ENCODE measurements at places on chromosomes 1 and 21. TPM values are rescaled to one million over a fixed set of nuclear protein-coding genes. Genes with fewer than 3 reads are reported as not detected.

DNA sequence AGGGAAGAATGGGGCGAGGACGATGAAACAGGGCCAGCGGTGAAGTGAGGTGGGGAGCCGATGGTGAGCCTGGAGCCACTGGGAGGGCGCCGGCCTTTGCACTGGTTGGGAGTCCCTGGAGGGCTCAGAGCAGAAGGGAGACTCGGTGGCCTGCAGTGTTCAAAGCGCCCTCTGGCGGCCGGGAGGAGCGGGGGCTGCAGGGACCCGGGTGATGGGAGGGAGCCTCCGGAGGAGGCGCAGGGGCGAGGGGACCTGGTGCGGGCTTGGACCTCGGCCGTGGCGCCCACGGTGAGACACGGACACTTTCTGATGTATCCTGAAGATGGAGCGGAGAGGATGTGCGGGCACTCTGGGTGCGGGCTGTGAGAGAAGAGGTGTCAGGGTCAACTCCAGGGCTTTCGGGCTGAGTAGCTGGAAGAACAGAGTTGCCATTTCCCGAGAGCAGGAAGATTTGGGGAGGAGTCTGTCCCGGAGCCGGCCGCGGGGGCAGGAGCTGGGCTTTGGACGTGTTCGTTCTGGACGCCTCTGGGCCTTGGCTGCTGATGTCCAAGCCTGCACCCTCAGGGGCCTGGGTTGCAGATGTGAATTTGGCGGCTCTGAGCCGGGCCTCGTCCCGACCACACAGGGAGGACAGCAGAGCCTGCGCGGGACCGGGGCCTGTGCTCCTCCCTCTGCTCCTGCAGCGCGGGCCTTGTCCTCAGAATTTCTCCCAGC lies 29.7 kb downstream of the HEYL start:
- DNase-seq: peak; percentile 24
- no peaks in the 10 kb centered on the region for H3K27me3 ChIP-seq
- H3K27ac ChIP-seq: peak overlapping the region; percentile 53

GRCh38 chr1:9780554-9781110 lies 43.1 kb downstream of the CLSTN1 start:
- H3K4me3 ChIP-seq: no peak overlapping the region
- DNase-seq: no peak
- no peak overlapping the region for H3K27ac ChIP-seq
- no peaks in the 10 kb centered on the region for H3K4me1 ChIP-seq
- no peaks in the 10 kb centered on the region for H3K36me3 ChIP-seq

DNA sequence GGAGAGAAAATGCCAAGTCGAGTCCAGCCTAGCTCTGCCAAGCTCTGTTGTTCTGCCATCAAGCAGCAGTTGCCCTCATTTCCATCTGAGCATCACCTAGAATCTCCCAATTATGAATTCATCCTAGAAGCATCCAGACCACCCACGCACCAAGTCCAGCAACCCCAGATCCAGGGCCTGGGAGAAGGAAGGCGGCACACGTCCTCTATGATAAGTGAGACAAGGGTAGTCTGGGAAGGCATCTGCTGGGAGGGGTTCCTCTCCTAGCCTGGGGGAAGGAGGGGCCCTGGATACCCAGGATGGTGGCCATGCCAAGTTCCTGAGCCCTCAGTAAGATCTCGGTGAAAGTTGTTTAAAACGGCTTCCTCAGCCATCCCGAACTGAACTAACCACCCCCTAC lies 70.7 kb downstream of the VWA5B1 start:
- no peaks in the 10 kb centered on the region for H3K36me3 ChIP-seq
- no peaks in the 10 kb centered on the region for H3K27me3 ChIP-seq
- no peak overlapping the region for H3K4me3 ChIP-seq
- no peak for DNase-seq
- H3K4me1 ChIP-seq: no peaks in the 10 kb centered on the region
- H3K27ac ChIP-seq: no peak overlapping the region

- no peak overlapping the region for H3K27ac ChIP-seq
- H3K4me3 ChIP-seq: no peak overlapping the region
- DNase-seq: no peak
- H3K36me3 ChIP-seq: no peaks in the 10 kb centered on the region
- no peaks in the 10 kb centered on the region for H3K4me1 ChIP-seq
- no peaks in the 10 kb centered on the region for H3K27me3 ChIP-seq
Observed at GRCh38 chr1:29921741-29922140, 685.4 kb downstream of the PTPRU start.

DNA sequence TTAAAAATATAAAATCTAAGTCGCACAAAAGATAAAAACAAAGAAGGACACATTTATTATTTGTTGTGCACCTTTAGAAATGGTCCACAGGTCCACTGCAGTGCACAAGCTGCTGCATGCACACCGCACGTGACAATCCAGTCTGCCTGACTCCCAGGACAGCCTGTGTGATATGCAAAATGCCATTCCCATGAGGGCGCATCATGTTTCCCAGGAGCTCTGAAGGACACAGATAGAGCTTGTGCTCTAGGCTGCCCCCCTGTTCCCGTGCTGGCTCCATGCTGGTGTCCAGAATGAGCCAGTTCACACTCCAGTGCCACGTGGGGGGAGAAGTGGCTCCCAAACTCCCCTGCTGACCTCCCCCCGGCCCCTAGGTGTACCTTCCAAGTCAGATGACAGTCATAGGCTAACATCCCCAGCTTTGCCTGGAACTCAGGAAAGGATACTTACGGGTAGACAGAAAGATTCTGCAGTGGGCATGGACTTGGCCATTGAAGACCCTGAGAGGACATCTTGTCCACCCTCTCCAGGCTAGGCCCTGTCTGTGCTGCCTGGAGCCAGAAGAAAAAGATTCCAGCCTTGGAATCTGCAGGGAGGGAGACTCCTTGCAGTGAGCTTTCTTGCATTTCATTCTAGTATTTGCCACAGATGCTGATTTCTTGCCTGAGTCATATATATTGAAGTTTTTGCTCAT lies 26.3 kb downstream of the RAB7B start:
- no peaks in the 10 kb centered on the region for H3K27me3 ChIP-seq
- no peak overlapping the region for H3K27ac ChIP-seq
- H3K36me3 ChIP-seq: no peaks in the 10 kb centered on the region
- no peak overlapping the region for H3K4me3 ChIP-seq
- no peak for DNase-seq

DNA sequence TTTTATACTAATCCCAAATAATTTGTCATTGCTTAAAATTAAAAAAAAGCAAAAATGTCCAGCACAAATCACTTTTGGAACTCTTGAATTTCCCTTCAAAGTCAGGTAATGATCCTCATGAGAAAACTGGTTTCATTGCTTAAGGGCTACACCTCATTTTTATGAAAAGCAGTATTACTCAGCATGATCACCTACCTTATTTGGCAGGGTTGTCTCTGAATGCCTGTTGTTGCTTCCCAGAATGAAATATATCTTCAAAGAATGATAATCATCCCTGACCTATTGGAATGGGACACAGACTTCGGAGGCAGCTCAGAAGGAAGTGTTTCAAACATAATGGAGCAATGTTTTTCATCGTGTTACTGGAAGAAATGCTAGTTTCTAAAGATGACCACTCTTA lies 29.7 kb downstream of the C1orf21 start:
- H3K27me3 ChIP-seq: no peaks in the 10 kb centered on the region
- no peaks in the 10 kb centered on the region for H3K4me1 ChIP-seq
- H3K27ac ChIP-seq: no peak overlapping the region
- H3K4me3 ChIP-seq: no peak overlapping the region

- H3K4me1 ChIP-seq: no peaks in the 10 kb centered on the region
- H3K27me3 ChIP-seq: no peaks in the 10 kb centered on the region
- DNase-seq: peak; percentile 53
Observed at GRCh38 chr1:25520446-25521061, 22.9 kb upstream of the LDLRAP1 start.

- no peaks in the 10 kb centered on the region for H3K36me3 ChIP-seq
- H3K27ac ChIP-seq: no peak overlapping the region
- DNase-seq: no peak
- no peak overlapping the region for H3K4me3 ChIP-seq
- H3K27me3 ChIP-seq: no peaks in the 10 kb centered on the region
- no peaks in the 10 kb centered on the region for H3K4me1 ChIP-seq
Observed at GRCh38 chr1:158978730-158979129, 31.0 kb upstream of the IFI16 start.

The CAPN8 gene
- total RNA-seq: not detected

- H3K4me1 ChIP-seq: no peaks in the 10 kb centered on the region
- no peak overlapping the region for H3K4me3 ChIP-seq
- no peaks in the 10 kb centered on the region for H3K36me3 ChIP-seq
- DNase-seq: no peak
- no peaks in the 10 kb centered on the region for H3K27me3 ChIP-seq
Observed at GRCh38 chr1:190880352-190880751, 402.7 kb upstream of the BRINP3 start.

GRCh38 chr1:7962636-7963377 lies 1.3 kb downstream of the PARK7 start:
- H3K4me3 ChIP-seq: peak overlapping the region; percentile 60
- no peak for DNase-seq
- H3K27ac ChIP-seq: peak overlapping the region; percentile 84
- no peaks in the 10 kb centered on the region for H3K27me3 ChIP-seq
- H3K4me1 ChIP-seq: no peaks in the 10 kb centered on the region
- no peaks in the 10 kb centered on the region for H3K36me3 ChIP-seq

DNA sequence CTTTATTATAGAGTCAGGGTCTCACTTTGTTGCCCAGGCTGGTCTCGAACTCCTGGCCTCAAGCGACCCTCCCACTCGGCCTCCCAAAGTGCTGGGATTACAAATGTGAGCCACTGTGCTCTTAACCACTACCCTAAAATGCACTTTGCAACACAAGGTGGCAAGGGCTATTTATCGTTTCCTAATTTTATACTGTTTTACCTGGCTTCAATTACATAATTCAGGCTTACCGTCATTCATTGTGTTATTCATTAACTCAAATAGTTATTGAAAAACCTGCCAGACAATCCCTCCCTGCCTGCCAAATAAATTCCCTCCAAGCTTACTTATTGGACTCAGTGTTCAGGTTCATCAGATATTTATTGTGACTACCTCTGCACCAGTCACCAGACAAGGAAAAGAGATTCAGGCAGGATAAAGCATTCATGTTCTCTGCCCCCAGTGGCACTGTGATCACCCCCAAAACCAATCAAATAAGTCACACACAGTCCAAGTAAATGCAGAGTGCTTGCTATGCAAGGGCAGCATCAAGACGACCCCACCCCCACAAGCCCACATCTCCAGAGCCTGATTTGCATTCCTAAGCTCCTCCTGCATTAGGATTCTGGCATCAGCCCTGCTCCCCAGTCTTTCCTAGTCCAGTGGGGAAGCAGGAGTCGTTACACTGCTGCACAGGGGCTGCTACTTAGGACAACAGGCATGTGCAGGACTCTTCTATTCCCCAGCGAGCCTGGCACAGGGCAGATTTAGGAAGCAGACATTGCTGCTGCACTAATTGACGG lies 8.1 kb downstream of the PAQR7 start:
- H3K36me3 ChIP-seq: no peaks in the 10 kb centered on the region
- peaks cover 12% of the 10 kb centered on the region for H3K4me1 ChIP-seq
- H3K27ac ChIP-seq: no peak overlapping the region
- H3K27me3 ChIP-seq: no peaks in the 10 kb centered on the region
- DNase-seq: no peak
- no peak overlapping the region for H3K4me3 ChIP-seq

DNA sequence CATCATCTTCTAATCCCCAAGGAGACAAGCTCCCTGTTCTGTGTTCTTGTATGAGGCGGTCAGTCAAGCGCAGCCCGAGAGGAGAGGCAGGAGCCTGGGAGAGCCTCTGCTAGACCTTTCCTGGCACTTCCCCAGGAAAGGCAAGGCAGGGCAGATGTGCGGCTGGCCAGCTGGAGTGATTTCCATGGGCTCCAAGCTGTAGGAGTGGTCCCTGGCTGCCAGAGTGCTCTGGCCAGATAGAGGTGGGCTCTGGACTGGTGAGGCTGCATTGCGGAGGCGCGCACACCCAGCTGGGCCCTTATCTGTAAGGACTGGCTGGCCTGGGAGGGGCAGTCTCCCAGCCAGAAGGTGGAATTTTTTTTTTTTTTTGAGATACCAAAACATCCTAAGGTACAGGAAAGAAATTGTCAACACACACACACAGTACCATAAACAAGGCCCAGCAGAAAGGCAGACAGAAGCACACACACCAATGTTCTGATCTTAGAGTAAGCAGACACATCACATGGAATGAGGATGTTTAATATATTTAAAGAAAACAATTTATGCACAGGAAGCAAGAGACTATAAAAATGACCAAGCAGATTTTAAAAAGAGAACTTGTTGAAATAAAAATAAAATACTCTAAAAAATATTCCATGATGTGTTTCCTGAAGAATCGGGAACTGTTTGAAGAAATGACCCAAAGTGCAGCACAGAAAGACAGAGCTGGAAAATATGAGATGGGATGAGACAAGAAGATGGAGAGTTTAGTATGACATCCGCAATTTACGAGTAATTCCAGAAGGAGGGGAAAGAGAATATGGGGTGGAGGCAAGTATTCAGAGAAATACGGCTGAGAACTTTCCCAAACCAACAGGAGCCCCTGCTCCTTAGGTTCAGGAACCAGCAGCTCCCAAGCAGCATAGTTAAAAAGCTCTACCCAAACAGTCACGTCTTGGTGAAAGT lies 13.4 kb downstream of the IBA57 start:
- no peak for DNase-seq
- H3K27ac ChIP-seq: peak overlapping the region; percentile 14
- no peaks in the 10 kb centered on the region for H3K4me1 ChIP-seq
- H3K36me3 ChIP-seq: no peaks in the 10 kb centered on the region
- no peaks in the 10 kb centered on the region for H3K27me3 ChIP-seq
